Activated CD8-positive, alpha-beta memory T cell treated with anti-CD3 and anti-CD28 coated beads, Interleukin-2, amount 50 U/mL, for 4 hours (primary cell): ENCODE measurements at places on chromosomes 13 and 19.

DNA sequence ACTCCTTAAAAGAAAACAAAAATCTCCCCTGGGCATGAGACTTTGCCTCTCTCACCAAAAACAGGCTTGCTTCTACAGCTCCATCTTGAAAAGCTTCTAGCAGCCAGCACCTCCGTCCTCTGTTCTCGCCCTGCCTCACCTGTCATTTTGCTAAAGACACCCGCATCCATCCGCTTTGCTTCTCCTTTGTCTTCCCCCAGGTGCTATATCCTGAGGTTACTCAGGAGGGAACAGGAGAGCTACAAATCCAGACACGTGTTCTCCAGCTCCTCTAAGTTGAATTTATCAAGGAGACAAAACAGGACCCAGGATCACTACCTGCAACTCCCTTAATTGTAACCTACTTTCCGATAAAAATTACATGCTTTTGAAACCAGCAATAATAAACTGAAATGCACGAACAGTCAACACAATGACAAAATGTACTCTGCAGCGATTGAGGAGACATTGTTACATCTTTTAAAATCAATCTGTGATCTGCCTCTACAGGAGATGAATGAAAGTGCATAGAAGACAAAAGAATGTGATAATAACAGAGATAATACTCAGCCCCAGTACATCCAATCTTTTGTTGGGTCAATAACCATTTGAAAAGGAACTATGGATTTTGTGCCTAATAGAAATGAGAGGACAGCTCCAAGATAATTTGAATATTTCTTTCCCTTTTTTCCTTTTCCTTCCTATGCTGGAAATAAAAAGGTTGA lies 221.2 kb downstream of the DCLK1 start:
- DNase-seq, result no peak

DNA sequence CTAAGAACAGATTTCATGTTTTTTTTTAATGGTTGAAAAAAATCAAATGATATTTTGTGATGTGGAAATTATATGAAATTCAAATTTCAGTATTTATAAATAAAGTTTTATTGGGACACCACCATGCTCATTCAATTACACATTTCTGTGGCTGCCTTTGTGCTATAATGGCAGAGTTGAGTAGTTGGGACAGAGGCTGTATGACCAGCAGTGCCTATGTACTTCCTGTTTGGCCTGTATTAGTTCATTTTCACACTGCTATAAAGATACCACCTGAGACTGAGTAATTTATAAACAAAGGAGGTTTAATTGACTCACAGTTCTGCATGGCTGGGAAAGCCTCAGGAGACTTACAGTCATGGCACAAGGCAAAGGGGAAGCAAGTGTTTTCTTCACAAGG lies 33.6 kb downstream of the AKAP11 start:
- DNase-seq, result no peak

- DNase-seq, result no peak
These were observed 3.4 kb downstream of the PRR12 start for GRCh38 chr19:49594157-49594992.

DNA sequence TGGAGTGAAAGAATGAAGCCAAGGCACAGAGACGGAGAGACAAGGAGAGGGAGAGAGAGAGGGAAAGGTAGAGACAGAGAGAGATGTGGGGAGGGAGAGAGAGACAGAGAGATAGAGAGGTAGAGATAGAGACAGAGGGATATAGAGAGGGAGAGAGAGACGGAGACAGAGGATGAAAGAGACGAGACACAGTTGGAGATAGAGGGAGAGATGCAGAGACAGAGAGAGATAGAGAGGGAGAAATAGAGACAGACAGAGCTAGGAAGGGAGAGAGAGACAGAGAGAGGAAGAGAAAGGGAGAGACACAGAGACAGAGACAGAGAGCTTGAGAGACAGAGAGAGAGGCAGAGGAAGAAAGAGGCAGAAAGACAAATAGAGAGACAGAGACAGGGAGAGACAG lies 4.5 kb upstream of the CSNK1G2 start:
- no peak for DNase-seq

DNA sequence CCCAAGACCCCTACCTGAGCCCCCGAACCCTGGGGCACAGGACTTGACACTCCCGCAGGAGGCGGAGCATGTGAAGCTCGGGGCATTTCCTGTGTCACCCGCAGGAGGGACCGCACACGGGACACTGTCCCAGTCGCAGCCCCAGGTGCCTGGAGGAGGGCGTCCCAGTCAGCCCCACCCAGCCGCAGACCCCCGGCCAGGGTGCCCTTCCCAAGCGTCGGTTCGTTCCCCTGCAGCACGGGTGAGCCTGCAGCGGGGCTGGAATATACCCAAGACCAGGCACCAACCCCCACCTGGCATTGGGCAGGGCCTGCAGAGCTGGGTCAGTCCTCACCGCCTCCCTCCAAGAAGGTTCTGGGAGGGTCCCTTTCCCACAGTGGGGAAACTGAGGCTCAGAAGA lies 21.6 kb downstream of the TCF3 start:
- no peak for DNase-seq

DNA sequence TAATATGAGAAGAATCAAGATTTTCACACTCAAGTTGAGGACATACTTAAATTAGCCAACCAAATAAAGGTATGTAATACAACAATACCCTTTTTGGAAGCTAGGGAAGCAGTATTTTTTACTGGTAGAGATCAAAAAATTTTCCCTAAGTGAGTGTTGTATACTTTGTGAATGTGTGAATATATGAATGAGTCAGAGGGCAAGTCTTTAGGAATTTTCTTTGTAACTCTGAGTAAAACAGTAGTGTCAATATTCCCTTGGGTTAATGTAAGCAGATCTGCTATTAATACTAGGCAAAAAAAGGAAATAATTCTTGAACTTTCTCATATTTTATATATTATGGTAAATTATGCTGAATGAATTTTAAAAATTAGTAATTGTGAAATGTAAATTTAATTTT lies 1161.8 kb upstream of the MIR17HG start:
- no peak for DNase-seq

GRCh38 chr19:37505958-37506386 lies 767 bp upstream of the ZNF793 start:
- no peak for DNase-seq

- peak; percentile 81 for DNase-seq
These were observed 2.0 kb downstream of the OLFM2 start for GRCh38 chr19:9934132-9934950.

DNA sequence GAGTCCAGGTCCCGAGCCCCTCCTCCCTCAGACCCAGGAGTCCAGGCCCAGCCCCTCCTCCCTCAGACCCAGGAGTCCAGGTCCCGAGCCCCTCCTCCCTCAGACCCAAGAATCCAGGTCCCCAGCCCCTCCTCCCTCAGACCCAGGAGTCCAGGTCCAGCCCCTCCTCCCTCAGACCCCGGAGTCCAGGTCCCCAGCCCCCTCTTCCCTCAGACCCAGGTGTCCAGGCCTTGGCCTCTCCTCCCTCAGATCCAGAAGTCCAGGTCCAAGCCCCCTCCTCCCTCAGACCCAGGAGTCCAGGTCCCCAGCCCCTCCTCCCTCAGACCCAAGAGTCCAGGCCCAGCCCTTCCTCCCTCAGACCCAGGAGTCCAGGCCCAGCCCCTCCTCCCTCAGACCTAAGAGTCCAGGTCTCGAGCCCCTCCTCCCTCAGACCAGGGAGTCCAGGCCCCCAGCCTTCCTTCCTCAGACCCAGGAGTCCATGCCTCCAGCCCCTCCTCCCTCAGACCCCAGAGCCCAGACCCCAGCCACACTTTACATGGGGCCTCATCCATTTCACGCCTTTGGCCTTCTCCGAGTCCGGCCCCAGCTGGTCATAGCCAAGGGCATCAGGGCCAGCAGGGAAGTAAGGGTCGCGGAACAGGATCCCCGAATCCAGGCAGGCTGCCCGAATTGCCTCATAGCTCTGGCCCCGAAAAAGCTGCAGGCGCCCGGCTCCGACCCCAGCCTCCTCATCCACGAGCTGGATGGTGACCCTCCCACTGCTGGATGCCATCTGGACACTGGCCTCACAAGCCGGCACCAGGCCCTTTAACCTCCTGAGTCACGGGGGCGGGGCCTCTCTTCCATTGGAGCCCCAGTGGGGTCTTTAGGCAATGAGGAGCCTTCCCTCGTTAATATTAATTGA lies 628 bp downstream of the CAPN12 start:
- DNase-seq, result no peak

GRCh38 chr13:25136880-25137787 lies 35.0 kb downstream of the AMER2 start:
- no peak for DNase-seq

DNA sequence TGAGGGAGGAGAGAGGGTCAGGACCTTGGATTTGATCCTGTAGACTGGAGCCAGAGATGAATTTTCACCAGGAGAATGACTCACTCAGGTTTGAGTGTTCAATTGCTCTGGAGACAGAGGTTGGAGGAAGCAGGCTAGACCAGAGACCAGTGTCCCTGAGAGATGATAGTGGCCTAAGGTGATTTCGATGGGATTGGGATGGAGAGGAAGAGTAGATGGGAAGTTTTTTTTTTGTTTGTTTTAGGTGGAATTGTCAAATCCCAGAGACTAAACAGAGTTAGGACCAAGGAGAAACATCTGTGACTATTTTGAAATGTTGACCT lies 2.3 kb downstream of the CEBPG start:
- no peak for DNase-seq

GRCh38 chr13:79404985-79405384 lies 1.1 kb downstream of the RBM26 start:
- no peak for DNase-seq

- no peak for DNase-seq
These were observed 30.2 kb upstream of the TRPC4 start for GRCh38 chr13:37899753-37900152.

DNA sequence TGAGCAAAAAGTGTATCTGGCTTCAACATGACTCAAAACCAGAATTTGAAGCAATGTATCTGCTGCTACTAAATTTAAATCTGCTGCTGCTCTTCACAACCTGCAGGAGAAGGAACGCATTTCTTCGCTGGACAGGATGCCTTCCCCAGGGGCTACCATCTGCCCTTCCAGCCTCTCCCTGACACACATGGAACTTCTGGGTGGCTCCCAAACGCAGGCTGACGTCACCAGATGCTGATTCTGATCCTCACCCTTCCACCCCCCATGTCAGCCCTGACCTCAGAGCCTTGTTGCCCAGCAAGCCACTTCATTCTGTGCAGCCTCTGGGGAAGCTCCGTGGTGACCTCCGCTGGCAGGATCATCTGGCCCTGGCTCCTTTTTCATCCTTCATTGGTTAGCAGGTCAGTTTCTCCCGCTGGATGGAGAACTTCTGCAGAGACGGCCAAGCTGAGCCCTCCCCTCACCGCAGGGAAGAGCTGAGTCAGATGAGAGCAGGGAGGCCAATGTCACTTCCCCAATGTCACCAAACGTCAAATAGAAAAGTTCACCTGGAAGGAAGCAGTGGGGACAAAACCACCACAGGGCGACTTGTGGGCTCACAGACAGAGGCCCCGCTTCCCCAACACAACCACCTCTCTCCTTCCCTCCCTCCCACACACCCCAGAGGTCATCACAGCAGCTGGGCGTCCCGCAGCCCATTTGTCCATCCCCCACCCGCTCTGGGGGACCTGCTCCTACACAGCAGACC lies 14.0 kb upstream of the RAB20 start:
- no peak for DNase-seq

DNA sequence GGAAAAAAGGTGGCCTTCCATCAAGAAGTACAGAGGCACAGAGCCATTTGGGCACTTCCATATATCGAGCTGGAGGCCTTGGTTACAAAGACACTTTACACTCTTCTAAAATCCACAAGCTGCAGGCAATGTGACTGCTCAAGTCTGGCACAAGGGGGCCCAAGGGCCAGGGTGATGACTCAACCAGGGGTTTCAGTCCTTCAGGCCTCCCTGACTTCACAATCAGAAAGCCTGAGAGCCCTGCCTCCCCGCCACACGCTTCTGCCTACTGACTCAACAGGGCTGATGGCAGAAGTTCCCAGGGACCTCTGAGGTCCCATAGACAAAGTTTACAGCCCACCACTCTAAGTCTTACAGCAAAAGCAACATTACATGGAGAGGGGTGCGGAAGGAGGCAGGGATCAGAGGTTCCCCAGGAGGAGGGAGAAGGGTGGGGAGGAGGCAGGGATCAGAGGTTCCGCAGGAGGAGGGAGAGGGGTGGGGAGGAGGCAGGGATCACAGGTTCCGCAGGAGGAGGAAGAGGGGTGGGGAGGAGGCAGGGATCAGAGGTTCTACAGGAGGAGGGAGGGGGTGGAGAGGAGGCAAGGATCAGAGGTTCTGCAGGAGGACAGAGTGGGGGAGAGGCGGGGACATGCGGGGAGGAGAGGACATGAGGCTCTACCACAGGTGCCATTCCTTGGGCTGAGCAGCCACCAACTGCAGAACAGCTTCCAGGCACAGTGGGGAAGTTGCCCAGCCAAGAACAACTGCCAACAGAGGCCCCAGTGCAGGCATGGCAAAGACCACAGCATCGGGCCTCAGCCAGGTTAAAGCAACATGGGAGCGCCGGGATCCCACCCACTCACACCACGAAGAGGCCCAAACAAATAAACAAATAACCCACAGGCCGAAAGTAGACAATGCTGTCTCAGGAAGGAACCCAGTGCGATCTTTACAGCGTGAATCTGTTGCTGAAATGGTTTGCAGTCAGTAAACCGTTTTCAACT lies 52.0 kb downstream of the SLC7A1 start:
- peak; percentile 28 for DNase-seq

DNA sequence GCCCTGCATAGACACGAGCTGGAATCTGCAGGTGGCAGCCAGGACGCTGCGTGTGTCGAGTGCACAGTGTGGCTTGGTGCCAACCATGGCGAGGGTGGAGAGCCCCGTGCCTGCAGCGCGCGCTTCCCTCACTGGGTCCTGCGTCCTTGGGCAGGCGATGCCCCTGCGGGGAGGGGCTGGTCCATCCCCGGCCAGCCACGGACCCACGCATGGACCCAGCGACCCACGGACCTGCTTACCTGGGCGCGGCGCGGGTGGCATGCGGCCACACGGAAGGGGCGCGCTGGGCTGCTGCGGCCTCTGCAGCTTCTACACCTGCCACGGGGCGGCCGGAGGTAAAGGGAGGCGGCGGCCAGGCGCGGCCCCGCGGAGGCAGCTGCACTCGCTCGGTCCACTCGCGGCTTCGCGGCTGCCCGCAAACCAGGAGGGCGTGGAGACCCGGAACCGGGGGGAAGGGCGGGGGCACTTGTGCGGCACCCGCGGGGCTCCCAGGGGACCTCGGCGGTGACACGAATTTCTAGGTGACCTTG lies 569 bp upstream of the MCF2L start:
- DNase-seq, result peak; percentile 41
